Activated CD4-positive, alpha-beta T cell treated with anti-CD3 and anti-CD28 coated beads, Interleukin-2, amount 50 U/mL, for 4 hours (primary cell): ENCODE measurements at places on chromosomes 12 and 14.

- DNase-seq: no peak
These were observed 24.8 kb downstream of the KLC1 start for GRCh38 chr14:103653805-103654204.

GRCh38 chr14:74263181-74263580, 23.9 kb downstream of the VSX2 start:
- no peak for DNase-seq

DNA sequence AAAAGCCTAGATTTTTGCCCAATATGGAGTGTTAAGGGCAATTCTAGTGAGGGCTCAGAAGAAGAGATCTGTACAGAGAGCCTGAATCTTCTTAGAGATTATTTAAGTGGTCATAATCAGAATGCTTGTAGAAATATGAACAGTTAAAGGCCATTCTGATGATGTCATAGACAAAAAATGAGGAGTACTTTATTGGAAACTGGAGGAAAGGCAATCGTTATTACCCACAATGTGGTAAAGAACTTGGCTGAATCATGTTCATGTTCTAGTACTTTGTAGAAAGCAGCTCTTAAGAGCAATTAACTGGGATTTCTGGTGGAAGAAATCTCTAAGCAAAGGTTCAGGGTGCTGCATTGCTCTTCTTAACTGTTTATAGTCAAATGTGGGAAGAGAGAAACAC, 36.4 kb upstream of the SYT10 start:
- DNase-seq: no peak

- no peak for DNase-seq
These were observed 409.7 kb downstream of the NOVA1 start for GRCh38 chr14:26187996-26188620.

GRCh38 chr12:103975368-103975767, 9.7 kb downstream of the TDG start:
- DNase-seq: no peak

- no peak for DNase-seq
These were observed 15.6 kb downstream of the ITPK1 start for GRCh38 chr14:93100100-93100499.

GRCh38 chr12:128976120-128976738, 123.0 kb downstream of the GLT1D1 start:
- DNase-seq: no peak

DNA sequence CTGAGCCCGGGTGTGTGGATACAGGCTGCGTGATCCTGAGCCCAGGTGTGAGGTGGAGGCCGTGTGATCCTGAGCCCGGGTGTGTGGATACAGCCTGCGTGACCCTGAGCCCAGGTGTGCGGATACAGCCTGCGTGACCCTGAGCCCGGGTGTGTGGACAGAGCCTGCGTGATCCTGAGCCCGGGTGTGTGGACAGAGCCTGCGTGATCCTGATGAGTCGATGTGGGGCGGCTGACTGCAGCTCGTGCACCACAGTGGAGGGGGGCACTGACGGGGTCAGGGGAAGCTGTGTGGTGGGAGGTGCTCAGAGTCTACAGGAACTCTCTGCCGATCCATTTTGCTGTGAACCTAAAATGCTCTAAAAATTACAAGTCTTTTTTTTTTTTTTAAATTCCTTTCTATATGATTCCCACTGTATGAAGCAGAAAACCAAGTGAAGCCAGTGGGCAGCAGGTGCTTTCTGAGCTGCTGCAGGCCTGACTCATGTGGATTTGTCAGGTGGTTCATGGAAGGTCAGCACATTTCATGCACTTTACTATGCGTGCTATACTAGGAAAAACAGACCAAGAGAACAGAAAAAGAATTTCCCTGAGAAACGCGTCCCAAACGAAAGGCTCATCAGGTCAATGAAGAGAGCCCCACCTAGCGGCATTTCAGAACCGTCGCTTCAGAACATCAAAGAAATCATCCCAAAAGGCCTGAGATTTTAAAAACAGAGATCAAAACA, 19.3 kb downstream of the BRF1 start:
- DNase-seq: no peak

DNA sequence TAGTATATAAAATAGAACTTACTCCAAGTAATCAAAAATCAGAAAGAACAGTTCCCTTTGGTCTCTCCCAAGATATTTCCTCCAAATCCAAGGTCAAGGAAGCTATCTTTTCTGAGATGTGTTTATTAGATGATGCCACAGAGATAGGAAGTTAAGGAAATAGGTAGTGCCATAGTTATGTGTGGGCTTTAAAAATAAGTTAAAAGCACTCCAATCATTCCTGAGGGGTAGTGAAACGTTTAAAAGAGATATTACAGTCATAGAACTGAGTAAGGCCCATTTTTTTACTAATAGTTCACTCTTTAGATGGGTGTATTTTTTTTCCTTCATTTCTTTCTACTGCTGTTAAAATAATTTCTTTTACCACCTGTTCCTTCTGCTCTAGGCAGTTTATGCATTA, 1630.9 kb upstream of the SEL1L start:
- no peak for DNase-seq

GRCh38 chr12:4771172-4771959, 51.2 kb downstream of the GALNT8 start:
- no peak for DNase-seq

GRCh38 chr14:76729953-76730505, 31.2 kb upstream of the VASH1 start:
- no peak for DNase-seq

- DNase-seq: no peak
These were observed 83.7 kb downstream of the ST8SIA1 start for GRCh38 chr12:22250762-22251161.

DNA sequence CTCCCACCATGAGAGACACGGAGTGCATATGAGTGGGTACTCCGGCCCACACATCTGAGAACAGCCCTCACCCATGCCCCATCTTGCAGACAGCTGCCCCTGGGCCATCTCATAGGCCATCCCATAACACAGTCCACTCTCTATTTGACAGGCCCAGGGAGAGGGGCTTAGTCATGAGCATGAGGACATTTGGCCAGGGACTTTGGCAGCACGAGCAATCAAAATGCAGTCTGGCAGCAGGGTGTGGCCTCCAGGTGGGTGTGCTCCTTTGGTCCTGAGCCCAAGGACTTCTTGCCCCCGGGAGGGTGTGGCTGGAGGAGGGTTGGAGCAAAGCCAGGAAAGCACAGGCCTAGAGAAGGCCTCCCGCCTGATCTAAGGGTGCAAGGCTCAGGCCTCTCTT, 25.6 kb downstream of the EMP1 start:
- DNase-seq: no peak

DNA sequence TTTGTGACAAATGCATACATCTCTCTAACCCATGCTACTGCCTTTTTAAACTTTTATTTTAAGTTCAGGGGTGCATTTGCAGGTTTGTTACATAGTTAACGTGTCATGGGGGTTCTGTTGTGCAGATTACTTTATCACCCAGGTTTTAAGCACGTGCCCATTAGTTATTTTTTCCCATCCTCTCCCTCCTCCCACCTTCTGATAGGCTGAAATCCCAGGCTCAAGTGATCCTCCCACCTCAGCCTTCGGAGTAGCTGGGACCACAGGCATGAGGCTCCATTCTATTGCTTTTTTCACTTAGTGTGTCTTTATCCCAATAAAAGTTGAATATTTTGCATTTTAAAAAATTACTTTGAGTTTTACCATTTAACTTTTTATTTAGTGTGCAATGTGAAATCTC, 68.9 kb downstream of the BAZ1A start:
- DNase-seq: no peak

- no peak for DNase-seq
These were observed 64.9 kb downstream of the FRMD6 start for GRCh38 chr14:51716610-51717009.

DNA sequence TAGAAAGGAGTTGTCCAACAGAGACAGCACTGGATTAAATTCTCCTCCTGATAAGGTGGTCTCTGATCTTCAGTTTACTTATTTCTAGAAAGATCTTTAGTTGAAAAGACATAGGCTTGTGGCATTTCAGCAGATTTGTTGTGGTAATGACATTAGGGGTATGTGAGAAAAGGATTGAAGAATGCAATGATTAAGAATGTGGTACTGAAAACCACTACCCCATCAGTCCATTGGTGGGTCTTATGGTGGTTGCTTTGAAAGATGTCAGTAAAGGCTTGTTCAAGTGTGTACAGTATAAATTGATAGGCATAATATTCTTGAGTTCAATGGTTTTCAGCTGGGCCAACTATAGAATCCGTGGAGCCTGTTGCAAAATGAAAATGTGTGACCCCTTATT, 10.8 kb downstream of the PPFIBP1 start:
- no peak for DNase-seq

DNA sequence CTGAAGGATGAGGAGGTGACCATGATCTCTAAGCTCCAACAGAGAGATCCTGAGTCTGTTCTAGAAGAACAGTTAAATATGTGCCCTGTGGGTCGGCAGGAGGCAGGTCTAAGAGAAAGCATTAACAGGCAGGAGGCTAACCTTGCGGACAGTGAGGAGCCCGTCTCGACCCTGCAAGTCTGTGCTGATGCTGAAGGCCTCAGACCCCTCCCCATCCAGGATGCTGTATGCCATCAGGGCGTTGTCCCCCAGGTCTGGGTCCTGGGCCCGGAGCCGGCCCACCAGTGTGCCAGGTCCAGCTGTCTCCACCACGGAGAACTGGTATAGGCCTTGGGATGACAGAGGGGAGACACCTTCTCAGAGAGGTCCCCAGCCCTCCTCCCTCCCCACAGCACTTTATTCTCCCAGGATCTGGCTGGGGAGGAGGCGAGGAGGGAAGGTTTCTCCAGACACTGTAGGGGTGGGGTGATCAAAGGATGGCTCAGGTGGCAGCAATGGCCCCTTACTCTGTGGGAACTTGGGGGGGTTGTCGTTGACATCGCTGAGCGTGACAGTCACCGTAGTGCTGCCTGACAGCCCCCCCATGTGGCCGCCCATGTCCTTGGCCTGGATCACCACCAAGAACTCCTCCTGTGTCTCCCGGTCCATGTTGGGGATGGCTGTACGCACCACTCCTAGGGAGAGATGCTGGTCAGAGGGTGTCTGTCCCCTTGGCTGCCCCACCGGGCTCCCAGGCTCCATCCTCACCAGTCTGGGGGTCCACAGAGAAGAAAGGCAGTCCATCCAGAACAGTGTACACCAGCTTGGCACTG, 3.1 kb downstream of the CDH24 start:
- no peak for DNase-seq

- no peak for DNase-seq
These were observed 33.9 kb downstream of the TMEM19 start for GRCh38 chr12:71719647-71720370.

DNA sequence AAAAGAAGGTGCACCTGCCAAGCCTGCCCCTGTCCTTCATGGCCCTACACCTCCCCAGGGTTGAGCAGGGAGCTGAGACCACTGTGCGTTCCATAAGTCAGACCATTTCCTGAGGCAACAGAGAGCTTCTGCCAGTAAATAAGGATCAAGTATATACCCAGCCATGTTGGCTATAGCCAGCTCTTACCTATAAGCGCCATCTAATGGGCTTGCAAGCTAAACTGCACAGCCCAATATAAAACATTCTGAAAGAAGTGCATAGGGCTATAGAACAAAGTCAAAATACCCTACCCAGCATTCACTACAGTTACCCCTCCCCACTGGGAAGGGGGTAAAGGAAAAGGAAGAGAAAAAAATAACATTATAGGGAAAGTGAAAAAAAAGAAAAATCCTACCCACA, 59.3 kb upstream of the SCAF11 start:
- no peak for DNase-seq

- DNase-seq: no peak
These were observed 54.3 kb downstream of the TTC9 start for GRCh38 chr14:70696026-70696425.

DNA sequence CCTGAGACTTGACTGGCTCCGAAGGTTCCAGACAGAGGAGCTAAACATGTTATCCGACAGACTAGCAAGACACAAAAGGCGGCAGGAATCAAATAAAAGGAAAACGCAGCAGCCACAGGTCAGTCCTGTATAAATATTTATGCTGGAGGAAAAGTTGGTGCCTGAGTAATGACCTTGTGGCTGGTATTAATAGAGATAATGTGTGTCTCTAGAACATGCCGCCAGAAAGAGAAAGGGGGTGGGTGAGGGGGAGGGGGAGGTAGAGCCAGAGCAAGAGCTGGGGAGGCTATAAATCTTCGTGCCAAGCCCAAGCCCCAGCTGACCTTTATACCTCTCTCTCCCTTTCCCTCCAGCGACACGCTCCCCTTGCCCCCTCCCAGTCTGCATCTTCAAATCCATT, 590.4 kb downstream of the MED13L start:
- no peak for DNase-seq

- DNase-seq: no peak
These were observed 78.8 kb upstream of the SLC38A4 start for GRCh38 chr12:46904406-46905238.

DNA sequence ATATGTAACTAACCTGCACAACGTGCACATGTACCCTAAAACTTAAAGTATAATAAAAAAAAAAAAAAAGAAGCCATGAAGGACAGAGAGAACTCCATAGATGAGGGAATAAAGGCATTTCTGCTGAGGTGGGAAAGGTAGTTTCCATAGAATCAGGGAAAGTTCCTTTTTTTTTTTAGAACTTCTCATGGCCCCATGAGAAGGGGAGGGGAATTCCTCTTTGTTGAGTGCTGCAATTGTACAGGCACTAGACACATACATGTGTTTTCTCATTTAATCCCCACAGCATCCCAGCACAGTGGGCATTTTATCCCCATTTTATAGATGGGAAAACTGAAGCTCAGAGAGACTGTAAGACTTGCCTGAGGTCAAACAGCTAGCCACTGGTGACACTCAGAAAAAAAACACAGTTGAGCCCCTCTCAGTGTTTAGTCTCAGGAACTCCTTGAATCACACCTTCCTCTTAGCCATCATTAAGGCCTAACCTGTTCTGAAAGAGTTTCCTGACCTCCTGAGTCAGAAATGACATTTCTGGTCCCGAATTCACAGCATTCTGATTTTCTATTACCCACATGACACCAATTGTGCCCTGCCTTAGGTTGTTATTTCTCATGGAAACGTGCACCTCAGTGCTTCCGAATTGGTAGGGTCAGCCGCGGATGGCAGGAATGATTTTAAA, 189.3 kb upstream of the G2E3 start:
- no peak for DNase-seq

DNA sequence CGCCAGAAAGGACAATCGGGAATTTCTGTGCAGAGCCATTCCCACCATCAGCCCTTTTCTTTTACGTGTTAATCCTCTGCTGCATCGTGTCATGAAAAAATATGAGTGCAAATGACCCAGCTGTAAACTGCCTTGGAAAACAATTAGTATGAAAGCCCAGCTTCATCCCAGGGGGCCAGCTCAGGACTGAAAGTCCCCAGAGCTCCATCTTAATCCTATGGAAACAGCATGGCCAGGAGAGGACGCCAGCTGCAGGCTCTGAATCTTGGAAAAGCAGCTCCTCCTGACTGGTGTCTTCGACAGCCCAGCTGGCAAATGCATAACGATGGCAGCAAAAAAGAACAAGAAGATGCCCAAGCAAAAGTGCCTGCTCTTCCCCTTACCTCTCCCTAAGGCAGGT, 191.5 kb downstream of the NTF3 start:
- no peak for DNase-seq

GRCh38 chr14:55834390-55834789, 254.4 kb downstream of the KTN1 start:
- no peak for DNase-seq

DNA sequence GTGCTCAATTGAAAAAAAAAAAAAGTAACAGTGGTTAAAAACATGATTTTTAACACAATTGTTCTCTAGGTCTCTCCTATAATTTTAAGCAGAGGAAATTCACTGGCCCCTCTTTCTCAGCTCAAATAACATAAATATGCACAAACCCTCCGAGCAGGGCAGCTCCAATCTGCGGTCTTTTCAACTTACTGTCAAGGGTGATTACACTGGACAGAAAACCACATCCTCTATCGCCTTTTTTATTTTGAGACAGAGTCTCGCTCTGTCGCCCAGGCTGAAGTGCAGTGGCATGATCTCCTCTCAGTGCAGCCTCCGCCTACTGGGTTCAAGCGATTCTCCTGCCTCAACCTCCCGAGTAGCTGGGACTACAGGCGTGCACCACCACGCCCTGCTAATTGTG, 16.5 kb upstream of the GABARAPL1 start:
- no peak for DNase-seq
